ENCODE measurements at places on chromosomes 12 and 14.
A peak's percentile ranks its signal among the peaks of the same experiment; 100 is the strongest.

- no peak for DNase-seq
Observed at GRCh38 chr12:26100666-26101349, 24.0 kb downstream of the BHLHE41 start.

DNA sequence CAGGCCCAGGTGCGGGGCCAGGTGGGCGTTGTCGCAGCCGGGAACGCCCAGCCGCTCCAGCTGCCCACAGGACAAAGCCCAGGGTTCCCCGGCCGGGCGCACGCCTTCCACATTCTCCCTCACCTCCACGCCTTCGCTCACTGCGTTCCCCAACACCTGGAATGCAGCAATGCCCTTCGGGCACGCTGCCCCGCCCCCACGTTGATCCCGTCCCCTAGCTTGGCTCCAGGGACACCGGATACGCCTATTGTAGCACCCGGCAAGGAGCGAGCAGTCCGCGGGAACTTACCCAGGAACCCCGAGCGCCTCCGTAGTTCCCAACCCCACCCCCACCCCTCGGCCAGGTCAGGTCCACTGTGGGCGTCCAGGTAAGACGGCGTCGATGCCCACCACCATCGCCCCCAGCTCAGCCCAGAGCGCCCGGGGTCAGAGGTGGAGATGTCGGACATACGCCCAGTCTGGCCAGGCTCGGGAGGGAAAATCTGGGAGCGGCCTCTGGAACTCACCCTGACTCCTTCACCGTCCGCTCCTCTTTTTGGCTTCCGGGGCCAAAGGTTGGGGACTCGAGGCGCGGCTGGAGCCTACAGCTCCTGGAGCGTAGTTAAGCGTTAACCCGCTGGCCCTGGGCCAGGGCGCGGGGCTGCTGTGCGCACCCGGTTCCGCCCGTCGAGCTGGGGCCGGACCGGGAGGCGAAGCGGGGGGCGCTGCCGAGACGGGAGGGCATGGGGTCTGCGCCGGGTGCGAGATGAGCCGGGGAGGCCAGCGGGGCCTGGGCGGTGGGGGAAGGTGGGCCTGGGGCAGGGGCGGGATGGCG lies 594 bp upstream of the CEP170B start:
- DNase-seq = peak; percentile 34

DNA sequence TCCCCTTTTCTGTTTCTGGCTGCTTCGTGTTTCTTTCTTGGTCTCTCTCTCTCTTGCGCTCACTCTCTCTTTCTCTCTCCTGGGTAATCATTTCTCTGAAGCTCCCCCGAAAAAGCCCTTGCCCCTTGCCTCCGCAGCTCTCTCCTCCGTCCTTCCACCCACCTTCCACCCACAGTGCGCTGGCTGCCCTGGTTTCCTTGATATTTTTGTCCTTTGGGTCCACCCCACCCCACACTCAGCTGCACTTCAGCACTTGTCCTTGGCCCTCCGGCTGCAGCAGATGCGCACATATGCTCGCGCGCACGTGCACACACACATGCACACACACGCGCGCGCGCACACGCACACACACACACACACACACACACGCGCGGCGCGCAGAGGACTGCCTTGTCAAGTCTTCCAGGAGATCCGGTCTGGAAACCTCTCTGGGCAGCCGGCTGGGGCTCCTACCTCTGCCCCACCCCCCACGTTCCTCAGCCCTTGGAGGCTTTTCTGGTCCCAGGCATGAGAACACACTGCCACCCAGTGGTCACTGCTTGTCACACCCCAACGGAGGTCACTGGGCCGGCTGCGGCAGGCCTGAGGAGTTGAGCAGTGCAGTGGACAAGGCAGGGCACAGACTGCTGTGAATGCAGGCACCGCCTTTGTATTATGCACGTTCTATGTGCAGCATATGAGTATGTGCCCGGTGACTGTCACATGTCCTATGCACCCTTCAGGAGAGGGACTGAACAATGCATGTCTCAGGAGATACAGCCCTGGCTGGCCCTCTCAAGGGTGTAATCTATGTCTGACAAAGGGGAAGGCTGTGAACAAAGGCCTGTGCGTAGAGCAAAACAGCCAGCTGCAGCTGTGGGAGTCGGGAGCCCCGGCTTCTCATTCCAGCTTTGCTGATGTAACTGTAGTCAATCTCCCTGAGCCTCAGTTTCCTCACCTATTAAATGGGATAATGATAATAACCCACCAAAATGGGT lies 6.5 kb downstream of the LAG3 start:
- peak; percentile 96 for DNase-seq

GRCh38 chr12:25972783-25973182 lies 14.3 kb downstream of the RASSF8 start:
- DNase-seq = peak; percentile 74

- DNase-seq = peak; percentile 71
Observed at GRCh38 chr12:119589097-119589496, 4.5 kb upstream of the TMEM233 start.

- DNase-seq = no peak
Observed at GRCh38 chr12:52681526-52682380, 1.5 kb upstream of the KRT1 start.

All from cardiac muscle cell (in vitro differentiated cells and primary cell).